Activated gamma-delta T cell treated with Interleukin-2 at 50 U/mL for 16 hours (primary cell): ENCODE measurements at places on chromosomes 13 and 19.

DNA sequence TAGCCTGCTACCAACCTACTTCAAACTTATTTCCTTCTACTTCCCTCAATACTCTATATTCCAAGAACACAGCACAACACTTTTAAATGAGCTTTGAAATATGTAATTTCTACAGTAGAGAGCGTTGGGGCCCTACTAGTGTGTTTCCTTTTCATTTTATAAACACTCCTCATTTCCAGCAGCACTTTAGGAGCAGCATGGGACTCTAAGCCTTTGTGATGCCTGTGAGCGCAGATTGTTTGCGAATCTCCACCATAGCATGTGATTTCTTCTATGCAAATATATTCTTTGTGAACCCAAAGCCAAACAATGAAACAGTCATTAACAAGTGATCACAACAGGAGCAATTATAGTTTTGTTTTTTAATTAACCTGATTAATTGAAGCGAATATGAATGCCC lies 3.6 kb downstream of the SOHLH2 start:
- DNase-seq: no peak

- no peak for DNase-seq
Observed at GRCh38 chr19:38070573-38070972, 153.4 kb downstream of the DPF1 start.

DNA sequence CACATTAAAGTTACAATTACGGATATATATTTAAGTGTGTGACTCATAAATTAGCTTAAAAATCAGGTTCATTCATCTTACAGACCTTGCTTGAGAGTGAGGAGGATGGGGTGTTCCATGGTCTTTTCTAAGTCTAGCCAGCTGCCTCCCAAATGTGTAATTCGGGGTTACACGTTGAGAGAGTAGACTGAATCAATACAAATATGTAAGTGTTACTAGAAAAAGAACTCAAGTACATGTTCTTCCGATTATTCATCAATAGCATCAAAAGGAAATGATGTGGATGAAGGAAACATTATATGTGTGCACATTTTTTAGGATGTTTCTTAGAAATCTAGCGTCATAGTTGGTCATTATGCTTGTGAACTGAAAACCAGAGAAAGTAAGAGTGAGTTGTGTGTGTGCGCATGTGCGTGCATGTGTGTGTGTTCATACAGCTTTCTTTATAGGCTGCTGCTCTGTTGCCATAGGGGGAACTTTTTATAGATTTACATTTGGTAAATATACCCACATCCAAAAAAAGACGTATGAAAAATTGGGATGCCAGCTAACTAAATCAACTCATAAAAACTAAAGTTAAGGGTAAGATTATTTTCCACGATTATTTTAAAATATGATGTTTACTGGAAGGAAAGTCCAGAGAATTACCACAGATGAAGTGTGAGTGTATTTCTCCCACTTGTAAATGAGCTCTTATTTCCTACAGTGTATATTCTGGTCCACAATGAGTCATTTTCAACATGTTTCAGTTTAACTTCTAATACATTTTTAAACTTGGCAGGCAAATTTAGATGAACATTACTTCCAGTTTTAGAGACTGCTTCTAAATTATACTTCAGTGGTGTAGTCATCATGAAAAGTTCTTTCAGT lies 82.4 kb downstream of the PIBF1 start:
- DNase-seq: no peak

GRCh38 chr13:50355797-50356196 lies 340.6 kb downstream of the KCNRG start:
- DNase-seq: no peak

DNA sequence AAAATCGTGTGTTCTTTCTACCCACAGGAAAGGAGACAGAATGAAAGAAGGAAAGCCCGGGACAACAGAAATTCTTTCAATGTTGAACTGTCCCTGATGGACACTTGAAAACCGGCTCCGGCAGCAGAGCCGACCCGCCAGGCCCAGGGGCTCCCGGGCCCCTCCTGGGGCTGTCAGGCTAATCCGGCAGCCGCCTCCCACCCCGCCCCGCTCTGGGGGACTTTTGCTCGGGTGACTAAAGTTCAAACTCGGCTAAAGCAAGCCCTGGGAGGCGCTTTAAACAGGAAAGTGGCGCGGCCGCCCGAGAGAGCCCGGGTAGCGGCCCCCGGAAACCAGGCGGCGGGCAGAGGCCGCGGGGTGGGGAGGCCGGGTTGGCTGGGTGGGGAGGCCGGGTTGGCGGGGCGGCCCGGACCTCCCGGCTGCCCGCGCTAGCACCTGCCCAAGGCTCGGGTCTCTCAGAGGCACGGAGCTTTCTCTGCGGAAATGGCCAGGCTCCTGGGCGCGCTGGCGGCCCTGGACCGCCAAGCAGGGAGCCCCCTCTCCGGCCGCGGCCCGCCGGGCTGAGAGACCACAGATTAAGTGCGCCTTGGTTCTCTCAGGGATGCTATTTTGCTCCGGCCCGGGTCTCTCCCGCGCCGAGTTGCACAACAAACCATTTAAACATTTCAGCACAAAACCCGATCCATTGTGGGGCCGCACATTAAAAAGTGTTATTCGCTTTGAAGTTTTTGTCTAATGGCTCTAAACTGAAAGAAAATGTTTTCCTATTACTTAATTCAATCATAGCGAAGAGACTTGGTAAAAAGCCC lies 2.6 kb upstream of the GSX1 start:
- DNase-seq: peak; percentile 10

GRCh38 chr19:12047868-12048267 lies 4.9 kb downstream of the ZNF878 start:
- DNase-seq: no peak

DNA sequence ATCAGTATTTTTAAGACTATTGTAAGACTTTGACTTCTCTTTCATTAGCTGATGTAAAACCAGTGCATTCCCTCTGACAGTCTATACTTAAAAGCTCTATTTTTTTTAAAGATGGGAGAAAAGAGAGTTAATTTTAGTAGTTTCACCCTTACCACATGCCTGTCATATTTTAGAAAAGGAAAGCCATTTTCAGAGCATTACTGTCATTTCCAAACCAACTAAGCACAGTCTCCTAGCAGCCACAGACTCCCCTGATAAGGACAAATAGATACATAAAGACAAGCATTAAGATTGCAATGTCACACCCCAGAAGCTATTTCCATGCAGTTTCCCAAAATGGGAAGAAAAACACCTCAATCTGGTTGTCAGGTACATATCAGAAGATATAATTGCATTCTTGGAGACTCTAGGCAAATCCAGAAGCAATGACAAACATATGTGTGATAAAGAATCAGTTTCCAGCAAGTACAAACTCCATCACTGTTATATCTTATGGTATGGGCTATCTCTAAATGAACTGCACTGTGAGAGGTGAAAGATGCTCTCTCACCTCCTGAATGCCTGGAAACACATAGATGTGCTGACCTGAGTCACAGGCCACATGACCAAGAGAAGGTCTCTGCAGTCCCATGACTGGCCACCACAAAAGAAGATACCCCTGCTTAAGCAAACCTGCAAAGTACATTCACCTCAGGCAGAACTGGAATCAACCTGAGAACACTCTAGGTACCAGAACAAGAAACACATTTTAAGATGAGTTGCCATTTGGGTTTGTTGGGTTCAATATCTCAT lies 303.3 kb downstream of the POU4F1 start:
- DNase-seq: no peak

- DNase-seq: no peak
Observed at GRCh38 chr13:45441633-45442032, 23.1 kb upstream of the COG3 start.

- no peak for DNase-seq
Observed at GRCh38 chr19:2047449-2048103, 3.5 kb downstream of the MKNK2 start.

GRCh38 chr13:23656637-23657371 lies 86.6 kb downstream of the TNFRSF19 start:
- DNase-seq: no peak

DNA sequence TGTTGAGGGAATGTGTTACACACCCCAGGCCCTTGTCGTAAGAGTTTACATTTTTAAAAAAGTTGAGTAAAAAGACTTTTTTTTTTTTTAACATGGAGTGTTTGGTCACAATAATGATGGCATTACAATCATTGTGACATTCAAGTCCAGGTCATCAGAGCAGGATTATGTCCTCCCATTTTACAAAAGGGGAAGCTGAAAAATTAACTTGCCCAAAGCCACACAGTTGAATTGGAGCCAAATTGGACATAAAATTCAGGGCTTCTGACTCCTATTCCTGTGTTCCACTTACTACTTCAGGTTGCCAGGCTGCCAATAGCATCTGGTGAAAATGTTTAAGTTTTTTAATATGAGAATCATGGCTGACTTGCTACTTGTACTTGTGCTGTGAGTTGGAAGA lies 49.3 kb downstream of the DLEU7 start:
- DNase-seq: no peak

DNA sequence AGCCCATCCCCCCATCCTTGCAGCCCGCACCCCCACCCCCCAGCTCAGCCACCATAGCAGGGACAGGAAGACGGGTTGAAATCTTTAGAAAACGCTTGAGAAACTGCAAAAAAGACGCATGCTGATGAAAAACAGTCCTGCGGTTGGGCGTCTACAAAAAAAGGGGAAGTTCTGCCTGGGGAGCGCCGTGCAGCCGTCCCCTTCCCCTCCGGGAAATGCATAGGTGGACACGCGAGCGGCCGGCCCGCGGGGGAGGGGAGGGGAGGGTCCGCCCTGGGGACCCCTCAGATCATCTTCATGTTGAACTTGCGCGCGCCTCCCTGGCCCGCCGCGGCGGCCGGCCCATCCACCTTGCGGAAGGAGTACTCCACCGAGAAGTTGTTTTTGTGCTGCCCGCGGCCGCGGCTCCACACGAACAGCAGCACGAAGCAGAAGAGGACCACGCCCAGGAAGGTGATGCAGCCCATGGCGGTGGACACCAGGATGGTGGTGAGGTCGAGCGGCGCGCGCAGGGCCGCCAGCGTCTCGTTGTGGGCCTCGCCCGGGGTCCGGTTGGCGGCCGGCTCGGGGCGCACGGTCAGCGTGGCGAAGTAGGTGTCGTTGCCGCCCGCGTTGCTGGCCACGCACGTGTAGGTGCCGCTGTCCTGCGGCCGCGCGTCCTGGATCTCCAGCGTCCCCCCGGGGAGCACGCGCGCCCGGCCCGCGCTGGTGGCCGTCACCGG lies 7.9 kb upstream of the PEAK3 start:
- peak; percentile 72 for DNase-seq

DNA sequence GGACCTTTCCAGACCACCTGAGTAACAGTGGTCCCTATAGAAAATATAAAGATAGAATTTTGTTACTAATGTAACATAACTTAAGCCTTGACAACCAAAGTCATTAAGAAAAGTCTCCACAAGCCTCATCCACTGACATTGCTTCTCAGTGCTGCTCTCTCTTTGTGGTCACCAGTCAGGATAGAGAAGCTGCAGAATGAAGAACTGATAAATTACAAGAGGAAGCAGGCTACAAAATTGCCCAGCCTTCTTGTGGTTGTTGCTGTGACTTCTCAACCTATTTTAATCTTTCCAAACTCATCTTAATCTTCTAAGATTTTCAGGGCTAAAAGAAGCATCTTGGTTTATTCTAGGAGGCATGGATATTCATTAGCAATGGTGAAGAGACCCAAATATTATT lies 343.8 kb downstream of the MZT1 start:
- no peak for DNase-seq

- no peak for DNase-seq
Observed at GRCh38 chr13:25225970-25226369, 53.9 kb upstream of the AMER2 start.

DNA sequence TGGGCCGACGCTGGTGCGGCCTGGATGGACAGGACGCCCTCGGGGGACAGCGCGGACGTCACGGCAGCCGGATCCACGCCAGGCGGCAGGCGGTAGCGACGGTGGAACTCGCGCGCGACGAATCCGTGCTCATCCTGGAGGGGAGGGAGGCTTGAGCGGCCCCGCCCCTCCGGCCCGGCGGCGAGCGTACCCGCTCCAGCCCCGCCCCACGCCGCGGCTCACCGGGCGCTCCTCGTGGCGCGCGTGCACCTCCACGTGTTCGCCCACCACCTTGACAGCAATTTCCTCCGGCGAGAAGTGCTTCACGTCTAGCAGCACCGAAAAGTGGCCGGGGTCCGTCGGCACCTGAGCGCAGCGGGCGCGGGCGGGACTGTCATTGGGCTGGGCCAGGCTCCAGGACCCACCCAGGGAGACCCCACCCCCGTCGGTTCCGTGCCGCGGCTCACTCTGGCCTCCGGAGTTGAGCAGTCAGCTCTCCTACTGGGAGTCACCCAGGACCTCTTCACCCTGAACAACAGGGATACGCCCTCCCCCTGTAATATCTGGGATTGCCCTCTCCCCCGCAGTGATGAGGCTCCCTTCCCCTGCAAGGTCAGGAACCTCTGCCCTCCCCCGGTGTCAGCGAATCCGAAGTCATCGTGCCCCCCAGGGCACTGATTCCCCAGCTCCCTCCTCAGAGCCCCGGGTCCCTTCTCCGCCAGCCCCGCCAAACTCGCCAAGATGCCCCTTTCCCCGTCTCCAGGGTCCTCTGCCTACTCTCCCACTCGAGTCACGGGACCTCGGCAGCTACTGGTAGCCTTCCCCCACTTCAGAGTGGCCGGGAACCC lies 1.1 kb downstream of the HSPB6 start:
- DNase-seq: peak; percentile 40

DNA sequence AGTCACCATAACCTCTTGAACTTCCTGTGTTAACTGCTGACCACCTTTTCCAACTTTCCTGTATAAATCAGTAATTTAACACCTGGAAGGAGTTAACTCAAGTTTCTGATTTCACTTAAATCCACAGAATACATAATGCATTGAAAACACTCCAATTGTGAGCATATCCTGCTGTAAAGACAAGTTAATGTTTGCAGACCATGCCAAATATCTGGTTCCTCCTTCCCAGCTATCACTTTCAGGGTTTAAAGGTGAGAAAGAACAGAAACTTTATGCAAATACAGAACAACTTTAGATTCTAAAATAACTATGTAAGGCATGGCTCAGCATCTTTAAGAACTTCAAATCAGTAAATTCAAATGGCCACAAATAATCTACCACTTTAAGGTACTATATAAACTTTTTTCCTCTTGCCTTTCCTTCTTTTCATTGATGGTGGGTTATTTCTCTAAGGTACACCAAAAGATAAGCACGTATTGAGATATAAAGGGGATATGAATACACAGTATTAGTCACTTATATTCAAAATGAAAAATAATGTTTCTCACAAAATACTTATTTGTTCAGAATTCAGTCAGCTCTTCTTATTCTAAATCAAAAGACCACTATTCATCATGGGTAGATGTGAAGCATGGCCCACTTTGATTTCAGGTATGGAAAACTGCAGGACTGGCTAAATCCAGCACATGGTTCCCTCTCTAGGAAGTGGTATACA lies 6.6 kb upstream of the TPTE2 start:
- DNase-seq: no peak

- DNase-seq: no peak
Observed at GRCh38 chr13:50668691-50669271, 174.7 kb downstream of the DLEU7 start.

GRCh38 chr19:30743011-30743410 lies 370.8 kb downstream of the ZNF536 start:
- no peak for DNase-seq

GRCh38 chr13:33205804-33206221 lies 79.7 kb downstream of the STARD13 start:
- DNase-seq: no peak

- DNase-seq: no peak
Observed at GRCh38 chr19:46928951-46929350, 68.2 kb downstream of the ARHGAP35 start.

GRCh38 chr19:5466814-5467291 lies 11.6 kb downstream of the ZNRF4 start:
- no peak for DNase-seq

GRCh38 chr13:73299787-73300186 lies 241.0 kb downstream of the KLF5 start:
- DNase-seq: no peak

GRCh38 chr13:96994017-96994857 lies at the start of gene OXGR1:
TSS of gene OXGR1 (minus strand) at chr13:96994476. CDS start at chr13:96987759, 6,717 bp downstream.
- DNase-seq: no peak
